ENCODE measurements at places on chromosomes 2 and 18. TPM values are rescaled to one million over a fixed set of nuclear protein-coding genes. Genes with fewer than 3 reads are reported as not detected.
A peak's percentile ranks its signal among the peaks of the same experiment; 100 is the strongest.

RTP5 gene
- total RNA-seq, result 0.50 TPM

DNA sequence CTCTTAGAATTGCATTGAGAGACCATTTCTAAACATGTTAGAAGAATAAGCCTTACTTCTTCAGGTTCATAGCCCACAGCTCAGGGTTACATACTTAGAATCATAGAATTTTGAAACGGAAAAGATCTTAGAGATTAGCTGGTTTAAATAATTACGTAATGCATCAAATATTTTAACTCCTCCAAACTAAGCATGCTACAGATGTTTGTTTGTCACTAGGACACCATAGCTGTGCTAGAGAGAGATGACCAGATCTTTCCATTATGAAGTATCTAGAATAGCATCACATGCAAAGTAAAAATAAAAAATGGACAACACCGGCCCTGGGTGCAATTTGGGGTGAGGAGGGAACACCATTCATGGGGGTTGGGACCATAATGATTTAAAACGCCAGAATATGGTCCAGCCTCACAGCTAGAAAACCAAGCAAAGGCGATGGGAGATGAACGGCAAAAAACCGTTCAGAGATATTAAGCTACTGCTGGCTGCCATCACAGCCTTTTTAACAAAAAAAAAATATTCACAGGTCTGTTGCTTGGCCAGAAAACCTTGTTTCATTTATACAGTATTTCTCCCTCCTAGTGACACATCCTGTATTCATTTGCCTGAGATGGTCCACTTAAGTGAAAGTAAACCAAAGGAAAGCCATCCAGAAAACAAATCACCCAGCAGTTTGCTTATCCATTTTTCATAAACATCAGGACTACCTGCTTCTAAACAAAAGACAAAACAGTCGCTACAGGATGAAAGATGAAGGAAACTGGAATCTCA is 94.2 kb downstream of the EPHA4 start:
- H3K27me3 ChIP-seq, result no peaks in the 10 kb centered on the region
- no peak for DNase-seq
- H3K36me3 ChIP-seq, result no peaks in the 10 kb centered on the region
- peaks cover 7% of the 10 kb centered on the region for H3K4me1 ChIP-seq
- H3K27ac ChIP-seq, result no peak overlapping the region

KIAA2012 gene
- 0.03 TPM for total RNA-seq

DNA sequence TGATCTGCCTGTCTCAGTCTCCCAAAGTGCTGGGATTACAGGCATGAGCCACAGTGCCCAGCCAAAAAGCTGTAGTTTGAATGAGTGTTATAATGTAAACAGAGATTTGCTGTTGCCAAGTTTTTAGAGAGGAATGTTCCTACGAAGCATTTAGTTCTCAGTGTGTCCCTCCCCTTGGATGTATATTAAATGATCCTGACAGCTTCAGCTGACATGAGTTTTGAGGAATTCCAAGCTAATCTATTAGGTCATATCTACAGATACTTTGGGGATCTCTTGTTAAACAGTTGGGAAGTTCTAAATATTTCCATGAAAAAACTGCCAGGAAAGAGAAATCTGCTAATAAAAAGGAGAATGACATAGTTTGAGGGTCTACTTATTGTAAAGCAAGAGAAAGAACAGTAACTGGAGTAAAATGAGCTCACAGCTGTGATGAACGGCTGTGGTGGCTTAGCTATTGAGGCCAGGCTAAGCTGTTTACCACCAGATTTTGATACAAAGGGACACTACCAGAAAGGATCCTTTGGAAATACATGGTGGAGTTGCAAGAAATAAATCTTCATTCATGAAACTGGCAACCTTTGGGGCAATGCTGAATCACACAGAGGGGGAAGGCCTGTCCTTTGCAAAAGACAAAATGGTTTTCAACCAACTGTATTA is 2.6 kb upstream of the STON1 start:
- H3K4me3 ChIP-seq, result no peak overlapping the region
- no peaks in the 10 kb centered on the region for H3K36me3 ChIP-seq
- peaks cover 20% of the 10 kb centered on the region for H3K4me1 ChIP-seq
- DNase-seq, result no peak

DNA sequence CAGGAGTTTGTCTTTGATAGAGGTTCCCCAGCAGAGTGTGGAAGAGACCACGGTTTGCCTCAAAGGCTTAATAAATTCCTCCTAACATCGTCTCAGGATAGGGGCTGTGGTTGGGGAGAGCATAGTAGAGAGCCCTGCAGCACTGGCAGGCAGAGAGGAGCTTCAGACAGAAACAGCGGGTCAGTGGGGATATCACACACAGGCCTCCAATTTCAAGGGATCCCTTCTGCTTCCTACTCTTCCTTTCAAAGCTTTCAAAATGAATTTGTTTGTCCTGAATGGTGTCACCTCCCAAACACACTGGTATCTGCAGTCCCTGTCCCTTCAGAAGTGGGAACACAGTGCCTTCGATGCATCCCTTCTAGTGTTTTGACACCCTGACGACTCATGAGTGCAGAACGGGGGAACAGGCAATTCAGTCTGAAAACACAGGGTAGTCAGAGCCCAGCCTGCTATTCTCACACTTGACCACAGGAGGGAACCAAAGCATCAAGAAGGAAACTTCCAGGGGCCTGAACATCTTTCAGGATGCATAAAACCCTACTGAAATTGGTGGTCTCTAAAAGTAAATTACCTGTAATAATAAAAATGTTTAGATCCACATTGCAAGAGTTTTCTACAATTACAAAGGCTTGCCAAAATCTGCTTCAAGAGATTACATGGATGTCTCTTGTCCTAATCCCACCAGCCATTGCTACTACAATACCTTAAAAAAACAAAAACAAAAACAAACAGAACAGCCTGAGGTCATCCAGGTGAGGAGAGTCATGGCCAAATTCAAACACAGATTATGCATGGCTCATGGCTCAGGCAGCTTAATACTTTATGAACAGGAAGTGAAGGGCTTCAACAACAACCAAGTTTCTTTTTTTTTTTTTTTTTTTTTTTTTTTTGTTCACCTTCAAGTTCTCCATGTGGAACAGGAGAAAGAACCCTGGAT is 49.8 kb downstream of the SLC14A2 start:
- no peak overlapping the region for H3K27ac ChIP-seq
- no peak overlapping the region for H3K4me3 ChIP-seq
- no peaks in the 10 kb centered on the region for H3K36me3 ChIP-seq
- no peaks in the 10 kb centered on the region for H3K27me3 ChIP-seq
- H3K4me1 ChIP-seq, result peaks cover 14% of the 10 kb centered on the region

DNA sequence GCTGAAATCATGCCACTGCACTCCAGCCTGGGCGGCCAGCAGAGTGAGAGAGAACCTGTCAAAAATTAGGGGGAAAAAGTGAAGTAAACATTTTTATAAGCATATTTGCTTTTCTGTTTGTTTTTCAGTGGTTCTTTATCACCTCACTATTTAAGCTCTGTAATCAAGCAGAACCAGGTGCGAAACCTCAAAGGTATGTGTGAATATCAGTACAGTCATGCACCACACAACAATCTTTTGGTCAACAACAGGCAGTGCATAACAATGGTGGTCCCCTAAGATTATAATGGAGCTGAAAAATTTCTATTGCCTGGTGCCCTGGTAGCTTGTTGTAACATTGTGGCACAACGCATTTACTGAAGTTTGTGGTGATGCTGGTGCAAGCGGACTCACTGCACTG is 167.4 kb upstream of the STON1 start:
- peaks cover 16% of the 10 kb centered on the region for H3K4me1 ChIP-seq
- H3K27me3 ChIP-seq, result no peaks in the 10 kb centered on the region

DTYMK gene
- 55.4 TPM for total RNA-seq

GRCh38 chr18:56358608-56359280 is 279.6 kb downstream of the TXNL1 start:
- H3K27me3 ChIP-seq, result no peaks in the 10 kb centered on the region
- DNase-seq, result peak; percentile 48
- peaks cover 17% of the 10 kb centered on the region for H3K36me3 ChIP-seq
- H3K4me3 ChIP-seq, result no peak overlapping the region

UGT1A3 gene
- not detected for total RNA-seq

Measured in GM23338 (cell line).